ENCODE measurements at places on chromosomes 3 and 15.

DNA sequence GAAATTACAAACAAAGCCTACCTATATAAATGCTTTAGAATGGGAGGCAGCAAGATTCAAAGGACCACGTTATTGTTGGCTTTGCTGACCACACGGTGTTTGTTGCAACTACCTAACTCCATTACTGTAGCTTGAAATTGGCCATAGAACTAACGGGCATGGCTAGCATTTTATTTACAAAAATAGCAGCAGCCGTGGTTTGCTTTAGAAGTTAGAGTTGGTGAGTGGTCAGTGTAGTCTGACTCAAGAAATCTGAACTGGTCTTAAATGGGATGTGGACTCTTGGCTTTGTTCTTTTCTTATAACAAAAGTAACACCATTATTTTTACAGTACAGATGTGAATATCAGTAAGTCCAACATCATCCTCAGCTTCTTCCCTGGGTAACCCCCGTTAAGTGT lies 10.6 kb downstream of the ATP1B3 start:
- DNase-seq = no peak

DNA sequence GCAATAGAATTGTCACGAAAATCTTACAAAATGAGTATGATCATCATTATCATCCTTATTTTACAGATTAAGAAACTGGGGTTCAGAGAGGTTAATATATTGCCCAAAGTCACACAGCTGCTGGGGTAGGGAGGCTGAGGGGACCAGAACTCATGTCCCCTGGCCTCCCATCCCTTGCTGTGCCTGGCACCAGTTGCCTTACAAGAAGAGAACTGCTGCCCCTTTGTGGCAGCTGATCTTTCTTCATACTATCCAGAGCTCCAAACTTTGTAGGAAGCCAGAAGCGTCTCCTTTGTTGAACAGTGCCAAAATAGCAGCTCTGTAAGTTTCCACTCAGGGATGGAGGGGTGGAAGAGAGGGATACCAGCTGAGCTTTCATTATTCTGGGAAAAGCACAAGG lies 236.8 kb upstream of the TBC1D5 start:
- DNase-seq = no peak

DNA sequence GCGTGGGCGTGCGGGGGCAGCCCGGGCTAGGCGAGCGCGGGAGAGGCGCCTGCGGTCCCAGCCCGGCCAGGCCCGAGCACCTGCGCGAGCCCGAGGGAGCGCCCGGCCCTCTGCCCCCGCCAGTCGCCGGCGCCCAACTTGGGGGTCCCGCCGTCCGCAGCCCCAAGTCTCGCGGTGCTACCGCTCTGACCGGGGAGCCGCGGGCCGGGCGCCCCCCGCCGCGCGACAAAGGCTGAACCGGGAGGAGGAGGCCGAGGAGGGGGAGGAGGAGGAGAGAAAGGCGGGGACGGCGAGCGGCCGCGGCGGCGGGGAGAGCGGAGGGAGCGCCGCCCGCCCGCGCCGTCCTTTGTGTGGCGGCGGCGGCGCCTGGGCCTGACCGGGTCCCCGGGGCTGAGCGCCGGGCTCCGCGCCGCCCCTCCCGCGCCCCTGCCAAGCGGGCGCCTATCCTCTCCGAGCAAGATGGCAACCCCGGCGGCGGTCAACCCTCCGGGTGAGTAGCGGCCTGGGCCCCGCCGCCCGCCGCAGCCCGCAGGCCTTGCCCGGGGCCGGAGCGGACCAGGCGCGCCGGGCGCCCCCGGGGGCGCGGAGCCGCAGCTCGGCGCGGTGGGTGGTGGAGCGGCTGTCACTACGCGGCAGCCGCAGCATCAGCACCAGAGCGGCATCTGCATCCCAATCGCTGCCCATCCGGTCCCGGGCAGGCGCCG lies at the start of gene ARNT2:
Gene ARNT2 (plus strand): TSS at position 326 of the 704 bp plus-strand sequence. CDS start 134 bp downstream, at position 460.
- no peak for DNase-seq

DNA sequence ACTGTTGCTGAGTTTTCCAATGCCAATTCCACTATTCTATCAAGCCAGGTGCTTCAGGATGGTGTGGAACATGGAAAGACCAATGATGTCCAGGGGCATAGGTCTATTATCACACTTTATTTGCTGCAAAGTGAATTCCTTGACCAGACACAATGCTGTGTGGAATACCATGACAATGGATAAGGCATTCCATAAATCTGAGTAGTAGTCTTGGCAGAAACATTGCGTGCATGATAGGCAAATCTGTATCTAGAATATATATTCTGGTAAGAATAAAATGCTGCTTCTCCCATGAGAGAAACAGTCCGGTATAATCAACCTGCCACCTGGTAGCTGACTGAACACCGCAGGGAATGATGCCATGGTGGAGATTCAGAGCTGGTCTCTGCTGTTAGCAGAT lies 70.0 kb upstream of the ALDH1A3 start:
- DNase-seq = no peak

DNA sequence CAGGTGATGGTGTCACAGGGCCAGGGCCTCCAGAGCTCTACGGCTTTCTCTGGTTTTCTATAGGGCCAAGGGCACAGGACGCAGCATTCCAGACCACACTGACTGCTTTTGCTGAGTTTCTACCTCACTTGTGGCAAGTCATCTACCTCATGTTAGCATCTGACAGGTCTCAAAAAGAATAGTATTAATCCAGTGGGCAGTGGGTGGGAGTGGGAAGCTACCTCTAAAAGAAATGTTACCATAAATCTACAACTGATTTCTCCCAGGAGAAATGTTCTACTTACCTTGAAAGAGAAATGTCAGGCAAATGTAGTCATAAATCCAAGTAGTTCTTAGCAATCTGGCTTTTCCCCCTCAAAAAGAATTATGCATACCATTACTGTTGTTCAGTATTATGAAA lies 55.7 kb upstream of the CCR4 start:
- DNase-seq = no peak

DNA sequence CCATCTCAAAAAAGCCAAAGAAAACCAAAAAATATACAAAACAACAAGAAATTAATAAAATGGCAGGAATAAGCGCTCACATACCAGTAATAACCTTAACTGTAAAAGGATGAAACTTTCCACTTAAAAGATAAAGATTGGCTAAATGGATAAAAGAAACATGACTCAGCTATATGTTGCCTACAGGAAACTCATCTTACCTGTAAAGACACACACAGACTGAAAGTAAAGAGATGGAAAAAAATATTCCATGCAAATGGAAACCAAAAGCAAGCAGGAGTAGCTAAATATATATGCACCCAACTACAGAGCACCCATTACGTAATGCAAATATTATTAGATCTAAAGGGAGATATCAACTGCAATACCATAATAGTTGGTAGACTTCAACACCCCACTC lies 49.7 kb downstream of the ADAM10 start:
- no peak for DNase-seq

DNA sequence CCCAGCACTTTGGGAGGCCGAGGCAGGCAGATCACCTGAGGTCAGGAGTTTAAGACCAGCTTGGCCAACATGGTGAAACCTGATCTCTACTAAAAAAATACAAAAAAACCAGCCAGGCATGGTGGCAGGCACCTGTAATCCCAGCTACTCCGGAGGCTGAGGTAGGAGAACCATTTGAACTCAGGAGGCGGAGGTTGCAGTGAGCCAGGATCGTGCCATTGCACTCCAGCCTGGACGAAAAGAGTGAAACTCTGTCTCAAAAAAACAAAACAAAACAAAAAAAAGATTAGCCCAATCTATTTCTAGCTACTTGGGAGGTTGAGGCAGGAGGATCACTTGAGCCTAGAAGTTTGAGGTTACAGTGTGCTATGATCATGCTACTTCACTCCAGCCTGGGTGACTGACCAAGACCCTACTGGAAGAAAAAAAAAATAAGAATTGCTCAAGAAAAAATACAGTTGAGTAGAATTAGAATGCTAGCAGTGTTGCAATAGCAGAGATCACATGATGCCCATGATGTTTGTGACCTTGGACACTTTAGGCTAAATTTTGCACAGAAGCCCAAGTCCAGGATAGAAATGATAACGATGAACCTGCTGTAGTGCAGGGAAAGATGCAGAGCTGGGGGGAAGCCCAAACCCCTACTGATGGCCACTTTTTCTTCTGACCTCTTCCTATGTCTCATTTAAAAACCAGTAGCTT lies 162.2 kb downstream of the LPP start:
- DNase-seq = no peak

- no peak for DNase-seq
Observed at GRCh38 chr3:172189213-172189612, 149.8 kb downstream of the FNDC3B start.

Measured in stimulated activated CD8-positive, alpha-beta memory T cell treated with anti-CD3 and anti-CD28 coated beads, Interleukin-4, amount 100 ng/mL, for 48 hours (primary cell).